ENCODE measurements at places on chromosomes 5 and 9.

DNA sequence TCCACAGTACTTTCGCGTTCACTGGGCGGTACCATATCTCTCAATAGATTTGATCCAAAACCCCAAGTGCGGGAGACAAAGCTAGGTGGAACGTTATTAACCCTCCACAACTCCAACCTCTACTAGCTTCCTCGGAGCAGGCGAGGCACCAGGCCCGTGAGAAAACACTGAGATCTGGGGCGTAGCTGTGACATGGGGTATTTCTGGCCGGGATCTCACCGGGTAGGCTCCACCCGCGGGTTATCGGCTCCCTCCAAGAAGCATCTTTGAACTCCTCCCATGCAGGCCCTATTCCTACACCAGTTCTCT lies 350 bp upstream of the SLC25A46 start:
- no peak for DNase-seq

GRCh38 chr9:68961587-68961986 lies 52.3 kb downstream of the PRKACG start:
- no peak for DNase-seq

- DNase-seq: no peak
Measured at GRCh38 chr5:3891113-3891512, 295.5 kb downstream of the IRX1 start.

DNA sequence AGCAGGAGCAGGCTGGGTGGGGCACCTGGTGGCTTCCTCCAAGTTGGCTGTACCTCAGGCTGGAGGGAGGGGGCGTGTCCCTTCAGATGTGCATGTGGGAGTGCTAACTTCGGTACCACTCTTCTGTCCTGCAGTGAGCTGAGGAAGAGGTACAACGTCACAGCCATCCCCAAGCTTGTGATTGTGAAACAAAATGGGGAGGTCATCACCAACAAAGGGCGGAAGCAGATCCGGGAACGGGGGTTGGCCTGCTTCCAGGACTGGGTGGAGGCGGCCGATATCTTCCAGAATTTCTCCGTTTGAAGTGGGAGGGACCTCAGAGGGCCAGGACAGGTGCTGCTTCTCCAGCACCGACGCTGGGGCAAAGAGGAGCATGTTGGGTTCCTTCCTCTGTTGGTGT lies 9.3 kb downstream of the NXNL2 start:
- no peak for DNase-seq

DNA sequence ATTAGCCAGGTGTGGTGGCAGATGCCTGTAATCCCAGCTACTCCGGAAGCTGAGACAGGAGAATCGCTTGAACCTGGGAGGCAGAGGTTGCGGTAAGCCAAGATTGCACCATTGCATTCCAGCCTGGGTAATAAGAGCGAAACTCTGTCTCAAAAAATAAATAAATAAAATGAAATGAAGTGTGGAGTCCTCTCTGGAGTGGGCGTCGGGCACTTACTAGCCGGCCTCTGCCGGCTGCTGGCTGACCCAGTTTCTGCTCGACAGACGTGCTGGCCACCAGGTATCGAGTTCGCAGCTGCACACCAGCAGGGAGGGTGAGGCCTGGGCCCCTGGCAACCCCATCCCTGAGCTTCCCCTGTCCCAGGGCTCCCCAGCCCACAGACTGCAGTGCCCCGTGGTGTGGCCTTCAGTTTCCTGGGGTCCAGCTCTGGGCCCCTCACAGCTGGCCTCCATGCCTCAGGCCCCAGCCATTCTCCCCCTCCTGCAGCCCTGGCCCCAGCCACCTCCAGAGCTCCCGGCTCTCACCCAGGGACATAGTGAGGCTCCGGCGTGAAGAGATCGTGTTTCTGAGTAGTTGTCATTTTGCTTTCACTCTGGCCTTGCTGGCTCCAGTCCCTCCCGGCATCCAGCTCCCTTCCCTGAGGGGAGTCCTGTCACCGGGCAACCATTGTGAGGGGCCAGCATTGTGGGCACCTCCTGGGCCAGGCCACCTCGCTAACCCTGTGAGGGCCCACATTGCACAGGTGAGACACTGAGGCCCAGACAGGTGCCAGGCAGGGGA lies 3.8 kb upstream of the STPG3 start:
- DNase-seq: no peak

- no peak for DNase-seq
Measured at GRCh38 chr9:120711354-120711753, 2.9 kb downstream of the MEGF9 start.

DNA sequence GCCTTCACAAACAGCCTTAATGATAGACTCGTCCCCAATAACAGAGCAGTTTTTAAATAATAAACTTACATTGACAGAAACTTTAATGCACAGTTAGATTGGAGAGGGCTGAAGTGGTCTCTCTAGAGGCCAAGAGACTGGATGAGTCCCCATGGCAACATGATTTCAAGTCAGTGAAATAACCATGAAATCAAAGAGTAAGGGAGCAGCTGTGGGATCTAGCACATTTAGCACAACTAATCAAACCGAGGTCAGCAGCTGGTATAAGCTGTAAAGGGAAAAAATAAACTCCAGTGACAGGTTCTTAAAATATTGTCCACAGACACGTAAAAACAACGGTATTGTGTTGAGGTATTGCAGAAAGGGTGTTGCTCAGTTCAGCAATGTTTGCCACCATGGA lies 916.6 kb downstream of the DNAH5 start:
- no peak for DNase-seq

DNA sequence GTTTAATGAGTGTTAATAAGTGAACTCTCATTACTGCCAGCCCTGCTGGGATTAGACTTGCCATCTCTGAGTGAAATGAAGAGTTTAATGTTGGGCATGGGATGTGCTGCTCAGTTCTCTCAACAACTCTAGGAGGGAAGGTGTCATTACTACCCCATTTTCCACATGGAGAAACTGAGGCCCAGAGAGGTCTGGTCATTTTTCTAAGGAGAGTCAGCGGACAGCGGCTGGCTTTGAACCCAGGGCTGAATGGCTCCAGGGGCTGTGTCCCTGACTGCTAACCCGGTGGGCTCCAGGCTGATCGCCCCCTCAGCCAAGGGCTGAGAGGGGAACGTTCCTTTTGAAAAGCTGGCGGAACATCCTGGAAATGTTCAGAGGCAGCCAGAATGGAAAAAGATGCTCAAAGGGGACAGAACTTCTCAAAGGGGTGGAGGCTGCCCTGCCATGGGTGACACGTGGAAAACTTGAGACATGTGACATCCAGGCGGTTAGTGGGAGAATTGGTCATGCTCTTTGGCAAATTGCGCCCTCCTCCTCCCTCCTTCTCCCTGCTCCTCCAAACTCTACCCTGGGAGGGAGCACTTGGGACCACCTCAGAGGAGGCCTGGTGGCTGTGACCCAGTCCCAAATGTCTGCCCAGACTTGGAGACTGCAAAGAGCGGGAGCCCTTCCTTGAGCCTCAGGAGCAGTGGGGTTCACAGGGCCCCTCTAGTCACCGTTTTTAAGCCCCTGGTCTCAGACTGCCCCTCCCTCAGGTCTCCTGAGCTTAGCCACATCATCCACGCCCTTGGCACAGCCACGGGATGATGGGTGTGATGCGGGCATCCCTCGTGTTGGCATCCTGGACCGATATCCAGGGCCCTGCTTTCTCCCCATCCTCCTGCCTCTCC lies 28.7 kb downstream of the DNM1 start:
- no peak for DNase-seq

DNA sequence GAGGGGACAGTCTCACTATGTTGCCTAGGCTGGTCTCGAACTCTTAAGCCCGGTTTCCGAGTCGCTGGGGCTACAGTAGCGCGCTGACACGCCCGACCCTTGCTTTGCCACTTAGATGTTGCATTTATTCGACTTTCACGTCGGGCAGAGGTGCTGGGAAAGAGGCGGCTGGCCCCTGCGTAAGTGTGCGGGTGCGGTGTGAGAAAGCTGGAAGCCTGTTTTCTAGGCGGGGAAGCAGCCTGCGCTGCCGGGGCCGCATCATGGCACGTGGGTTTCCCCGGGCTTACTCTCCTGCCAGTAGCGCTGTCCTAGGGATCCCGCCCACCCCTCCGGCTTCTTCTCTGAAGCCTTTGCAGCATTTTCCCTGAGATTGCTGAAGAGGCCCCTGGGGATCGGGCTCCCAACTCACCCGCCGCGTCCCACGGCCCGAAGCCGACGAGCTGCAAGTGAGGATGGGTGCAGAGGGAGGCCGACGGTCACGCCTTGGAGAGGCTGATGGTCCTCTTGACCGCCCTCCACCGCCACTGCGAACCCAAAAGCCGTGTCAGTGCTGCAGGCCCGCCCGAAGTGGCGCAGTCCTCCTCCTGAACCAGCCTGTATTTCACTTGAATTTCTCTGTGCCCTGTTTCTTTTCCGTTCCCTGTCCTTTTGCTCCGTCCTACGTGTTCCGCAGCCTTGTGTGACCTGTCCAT lies 5.8 kb upstream of the TRIM41 start:
- no peak for DNase-seq

GRCh38 chr5:57666582-57666981 lies 184.0 kb upstream of the ACTBL2 start:
- no peak for DNase-seq

GRCh38 chr9:98797491-98797890 lies 1.1 kb upstream of the ANKS6 start:
- DNase-seq: no peak

- peak; percentile 83 for DNase-seq
Measured at GRCh38 chr9:107480386-107480789, 9.2 kb downstream of the KLF4 start.

- no peak for DNase-seq
Measured at GRCh38 chr9:98944057-98944733, 488 bp downstream of the COL15A1 start.

DNA sequence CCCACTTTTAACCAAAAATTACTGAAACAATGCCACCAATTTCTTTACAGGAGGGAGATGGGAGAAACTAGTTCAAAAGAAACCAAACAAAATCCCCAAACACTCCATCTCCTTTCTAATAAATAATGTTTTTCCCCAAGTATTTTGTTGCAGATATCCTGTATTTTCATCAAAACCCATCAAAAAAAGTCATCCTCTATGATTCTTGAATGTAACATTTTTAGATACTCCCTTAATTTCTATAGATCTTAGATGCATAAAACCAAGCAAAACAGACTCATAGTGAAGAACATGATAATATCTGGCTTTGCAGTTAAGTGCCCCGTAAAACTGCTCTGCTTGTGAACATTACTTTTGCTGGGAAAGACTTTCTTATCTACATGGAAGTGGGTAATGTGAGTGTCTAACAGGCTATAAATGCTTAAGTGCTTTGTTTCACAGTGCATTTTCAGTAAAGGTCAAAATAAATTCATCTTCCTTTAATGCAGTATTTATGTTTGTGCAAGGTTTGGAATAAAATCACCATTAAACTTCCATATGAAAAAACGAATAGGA lies 77.3 kb upstream of the TBCA start:
- no peak for DNase-seq

- DNase-seq: no peak
Measured at GRCh38 chr5:82010696-82011095, 38.9 kb downstream of the ATG10 start.

GRCh38 chr5:94691291-94691690 lies 72.8 kb downstream of the SLF1 start:
- no peak for DNase-seq

GRCh38 chr9:76756268-76756640 lies 8.0 kb upstream of the PCA3 start:
- DNase-seq: peak; percentile 15

Data from GM04504 (cell line).